ENCODE measurements at places on chromosomes 6 and 20.
A peak's percentile ranks its signal among the peaks of the same experiment; 100 is the strongest.

GRCh38 chr6:142926494-142927270, 18.3 kb downstream of the HIVEP2 start:
- DNase-seq: peak; percentile 86

DNA sequence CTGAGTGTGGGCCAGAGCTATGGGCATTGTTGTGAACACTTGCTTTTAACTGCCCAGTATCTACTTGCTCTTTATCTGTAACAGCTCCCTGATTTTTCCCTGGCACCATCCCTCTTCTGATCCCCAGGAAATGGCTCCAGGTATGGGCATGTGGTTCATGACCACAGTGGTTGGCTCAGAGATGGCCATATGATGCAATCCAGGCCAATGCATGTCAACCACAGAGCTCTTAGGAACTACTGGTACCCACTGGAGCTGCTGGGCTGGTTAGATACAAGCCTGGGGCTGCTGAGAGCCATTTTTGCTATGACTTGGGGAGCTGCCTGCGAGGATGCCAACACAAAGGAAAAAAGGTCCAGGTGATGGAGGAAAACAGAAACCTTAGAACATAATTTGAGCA, 55.6 kb downstream of the KCNB1 start:
- peak; percentile 21 for DNase-seq

DNA sequence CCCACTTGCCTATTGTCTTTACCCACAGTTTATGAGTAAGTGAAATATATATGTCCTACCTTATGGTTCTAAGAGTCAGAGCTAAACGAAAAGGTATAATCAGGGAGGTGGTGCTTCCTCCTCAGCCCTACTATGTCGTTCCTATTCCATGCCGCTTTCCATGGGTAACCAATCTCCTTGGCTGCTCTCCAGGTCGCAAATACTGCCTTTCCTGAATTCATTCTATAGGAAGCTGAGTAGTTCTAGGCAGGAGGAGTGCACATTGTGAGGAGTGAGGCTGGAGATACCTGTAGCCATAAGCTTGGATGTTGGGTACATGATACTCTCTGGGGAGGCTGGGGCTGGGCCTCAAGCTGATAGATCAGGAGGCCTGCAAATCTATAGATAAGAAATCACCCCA, 5.8 kb downstream of the IL20RA start:
- no peak for DNase-seq

DNA sequence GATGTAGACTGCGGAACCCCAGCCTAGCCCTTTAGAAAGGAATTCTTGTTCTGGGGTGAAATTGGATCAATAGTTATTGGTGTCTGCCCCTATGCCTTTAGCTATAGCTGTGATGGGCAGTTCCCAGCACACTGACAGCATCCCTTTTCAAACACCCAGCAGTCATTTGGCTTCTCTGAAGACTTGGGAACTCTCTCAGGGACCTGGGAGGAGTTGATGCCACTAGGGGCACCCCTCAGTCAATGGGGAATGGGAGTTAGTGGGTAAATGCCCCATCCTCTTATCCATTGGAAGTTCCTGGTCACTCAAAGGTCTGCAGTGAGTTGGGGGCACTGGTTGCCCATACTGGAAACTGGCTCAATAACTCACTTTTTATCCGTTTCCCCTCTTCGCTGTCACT, 31.6 kb upstream of the CSNK2A1 start:
- no peak for DNase-seq

GRCh38 chr6:18284261-18284660, 19.9 kb upstream of the DEK start:
- no peak for DNase-seq

DNA sequence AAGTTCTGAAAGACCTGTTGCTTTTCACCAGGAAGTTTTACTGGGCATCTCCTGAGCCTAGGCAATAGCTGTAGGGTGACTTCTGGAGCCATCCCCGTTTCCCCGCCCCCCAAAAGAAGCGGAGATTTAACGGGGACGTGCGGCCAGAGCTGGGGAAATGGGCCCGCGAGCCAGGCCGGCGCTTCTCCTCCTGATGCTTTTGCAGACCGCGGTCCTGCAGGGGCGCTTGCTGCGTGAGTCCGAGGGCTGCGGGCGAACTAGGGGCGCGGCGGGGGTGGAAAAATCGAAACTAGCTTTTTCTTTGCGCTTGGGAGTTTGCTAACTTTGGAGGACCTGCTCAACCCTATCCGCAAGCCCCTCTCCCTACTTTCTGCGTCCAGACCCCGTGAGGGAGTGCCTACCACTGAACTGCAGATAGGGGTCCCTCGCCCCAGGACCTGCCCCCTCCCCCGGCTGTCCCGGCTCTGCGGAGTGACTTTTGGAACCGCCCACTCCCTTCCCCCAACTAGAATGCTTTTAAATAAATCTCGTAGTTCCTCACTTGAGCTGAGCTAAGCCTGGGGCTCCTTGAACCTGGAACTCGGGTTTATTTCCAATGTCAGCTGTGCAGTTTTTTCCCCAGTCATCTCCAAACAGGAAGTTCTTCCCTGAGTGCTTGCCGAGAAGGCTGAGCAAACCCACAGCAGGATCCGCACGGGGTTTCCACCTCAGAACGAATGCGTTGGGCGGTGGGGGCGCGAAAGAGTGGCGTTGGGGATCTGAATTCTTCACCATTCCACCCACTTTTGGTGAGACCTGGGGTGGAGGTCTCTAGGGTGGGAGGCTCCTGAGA, at the start of gene HFE:
Gene HFE, plus strand, starts transcription at position 146 of the 832 bp plus-strand sequence. Its CDS starts 12 bp downstream, at position 158.
- peak; percentile 55 for DNase-seq

DNA sequence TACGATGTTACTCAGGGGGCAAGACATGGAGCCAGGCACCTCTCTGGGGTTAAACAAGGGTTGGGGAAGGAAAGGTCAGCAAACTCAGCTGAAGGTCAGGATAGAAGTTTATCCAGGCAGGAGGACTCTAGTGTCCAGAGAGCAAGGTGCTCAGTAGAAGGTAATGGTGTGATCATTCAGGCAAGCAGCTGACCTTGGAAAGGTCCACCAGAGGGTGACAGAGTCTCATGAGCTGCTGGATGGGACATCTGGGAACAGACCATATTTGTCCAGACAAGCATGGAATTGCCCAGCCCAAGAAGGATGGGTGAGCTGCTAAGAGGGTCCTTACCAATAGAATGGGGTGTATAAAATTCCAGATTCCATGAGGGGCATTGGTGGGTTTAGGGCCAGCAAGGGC, 89.5 kb downstream of the MAP3K7 start:
- DNase-seq: no peak

- no peak for DNase-seq
Measured at GRCh38 chr6:1775441-1775840, 165.7 kb downstream of the FOXC1 start.
